Choroid plexus epithelial cell (primary cell): ENCODE measurements at places on chromosomes 7 and 10.

- peak; percentile 61 for DNase-seq
Observed at GRCh38 chr10:35925493-35925892, 283.4 kb upstream of the FZD8 start.

- no peak for DNase-seq
Observed at GRCh38 chr10:75858339-75858738, 426.9 kb downstream of the LRMDA start.

- DNase-seq: no peak
Observed at GRCh38 chr7:74569501-74570075, 87.9 kb upstream of the GTF2I start.

DNA sequence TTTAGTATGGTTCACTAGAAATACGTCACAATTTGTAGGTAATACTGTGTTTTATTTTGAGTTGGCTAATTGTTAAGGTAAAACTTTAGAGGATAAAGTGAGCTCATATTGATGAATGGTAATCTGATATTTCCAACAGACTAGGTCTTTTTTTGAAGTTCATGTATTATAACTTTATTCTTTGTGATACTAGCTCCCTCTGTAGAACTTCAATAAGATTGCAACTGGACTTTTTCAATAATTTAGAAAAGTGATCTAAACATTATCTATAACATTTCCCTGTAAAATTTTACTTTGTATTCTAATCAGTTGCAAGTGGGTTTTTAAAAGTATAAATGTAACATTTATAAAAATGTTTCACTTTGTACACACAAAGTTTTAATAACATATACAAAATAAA is 83.5 kb downstream of the ADK start:
- peak; percentile 39 for DNase-seq
